Non-pigmented ciliary epithelial cell (primary cell): ENCODE measurements at places on chromosomes 12 and 14.
A peak's percentile ranks its signal among the peaks of the same experiment; 100 is the strongest.

DNA sequence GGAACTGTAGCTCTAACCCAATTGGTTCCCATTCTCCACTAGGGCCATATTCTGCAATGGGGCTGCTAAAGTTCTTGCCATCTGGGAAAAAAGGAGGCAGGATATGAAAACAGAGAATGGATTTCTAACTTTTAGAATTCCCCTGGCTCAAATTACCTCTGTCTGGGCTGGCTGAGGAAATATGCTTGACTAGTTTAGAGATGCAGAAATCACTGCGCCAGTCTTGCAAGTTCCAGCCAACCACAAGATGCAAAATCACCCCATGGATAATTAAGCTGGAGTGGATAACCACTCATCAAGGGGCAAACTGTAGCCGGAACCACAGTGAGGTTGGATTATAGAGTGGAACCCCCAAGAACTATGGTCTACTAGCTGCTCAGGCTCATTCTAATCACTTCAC is 126.3 kb downstream of the RALGAPA1 start:
- DNase-seq, result peak; percentile 27

GRCh38 chr12:74801625-74802024 is 264.0 kb downstream of the ATXN7L3B start:
- DNase-seq, result no peak

- peak; percentile 28 for DNase-seq
Measured at GRCh38 chr12:50934981-50935807, 17.1 kb upstream of the HIGD1C start.

DNA sequence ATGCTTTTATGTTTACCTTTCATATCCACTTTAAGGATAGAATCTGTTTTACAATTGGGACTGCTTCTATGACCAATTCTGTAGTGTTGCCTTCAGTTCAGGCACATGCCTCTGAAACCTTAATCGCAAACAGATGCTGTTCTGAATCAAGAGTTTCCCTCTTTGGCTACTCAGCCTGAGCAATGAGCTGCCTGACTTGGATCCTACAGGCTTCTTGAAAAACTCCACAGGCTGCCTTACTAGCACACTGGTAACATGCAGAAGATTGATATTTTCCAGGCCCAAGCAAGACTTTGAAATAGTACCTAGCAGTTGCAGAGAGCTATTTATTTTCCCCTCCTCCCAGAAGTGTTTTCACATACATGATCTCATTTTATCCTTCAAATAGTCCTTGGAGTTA is 34.8 kb upstream of the PMCH start:
- no peak for DNase-seq

DNA sequence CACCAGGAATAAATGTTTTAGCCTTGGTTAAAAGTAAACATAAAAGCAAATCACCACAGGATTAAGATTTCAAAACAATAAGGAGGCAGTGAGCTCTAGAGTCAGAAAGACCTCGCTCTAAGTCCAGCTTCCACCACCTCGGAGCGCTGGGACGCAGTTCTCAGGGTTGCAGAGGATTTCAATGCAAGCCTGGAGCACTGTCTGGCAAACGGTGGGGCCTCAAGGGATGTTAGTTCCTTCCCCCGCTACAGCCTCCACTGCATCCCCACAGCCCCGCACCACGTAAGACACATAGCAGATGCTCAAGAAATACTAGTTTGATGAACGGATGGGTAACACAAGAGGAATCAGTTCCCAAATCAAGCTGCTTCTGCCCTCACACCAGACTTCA is 39.3 kb upstream of the TMCC3 start:
- no peak for DNase-seq

DNA sequence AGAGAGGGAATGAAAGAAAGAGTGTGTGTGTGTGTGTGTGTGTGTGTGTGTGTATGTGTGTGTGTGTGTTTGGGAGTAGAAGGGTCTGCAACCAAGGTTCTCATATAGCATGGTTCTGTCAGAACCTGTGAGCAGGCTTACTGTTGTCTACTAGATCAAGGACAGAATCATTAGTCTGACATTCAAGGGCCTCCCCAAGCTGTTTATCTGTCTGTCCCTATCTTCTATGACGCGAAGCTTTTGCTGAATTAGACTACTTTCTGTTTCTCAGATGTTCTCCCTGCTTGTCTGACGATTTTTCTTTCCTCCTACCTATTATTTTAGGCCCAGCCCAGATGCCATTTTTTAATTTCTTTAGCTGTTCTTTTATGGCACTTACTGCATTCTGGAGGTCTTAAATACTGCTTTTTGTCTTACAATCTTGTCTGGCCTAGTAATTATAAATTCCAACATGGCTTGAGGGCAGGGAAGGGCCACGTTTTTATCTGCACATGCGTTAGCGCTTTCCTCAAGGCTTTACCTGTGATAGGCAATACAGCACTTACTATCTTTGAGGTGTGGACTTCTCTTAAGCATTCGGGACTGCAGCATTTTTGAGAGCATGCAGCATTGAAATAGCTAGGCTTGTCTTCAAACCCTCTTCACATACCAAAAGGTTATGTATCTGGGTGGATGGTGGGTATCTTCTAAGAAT is 150.2 kb downstream of the TTLL5 start:
- no peak for DNase-seq

GRCh38 chr12:29150462-29150861 is 1.4 kb downstream of the FAR2 start:
- DNase-seq, result no peak

DNA sequence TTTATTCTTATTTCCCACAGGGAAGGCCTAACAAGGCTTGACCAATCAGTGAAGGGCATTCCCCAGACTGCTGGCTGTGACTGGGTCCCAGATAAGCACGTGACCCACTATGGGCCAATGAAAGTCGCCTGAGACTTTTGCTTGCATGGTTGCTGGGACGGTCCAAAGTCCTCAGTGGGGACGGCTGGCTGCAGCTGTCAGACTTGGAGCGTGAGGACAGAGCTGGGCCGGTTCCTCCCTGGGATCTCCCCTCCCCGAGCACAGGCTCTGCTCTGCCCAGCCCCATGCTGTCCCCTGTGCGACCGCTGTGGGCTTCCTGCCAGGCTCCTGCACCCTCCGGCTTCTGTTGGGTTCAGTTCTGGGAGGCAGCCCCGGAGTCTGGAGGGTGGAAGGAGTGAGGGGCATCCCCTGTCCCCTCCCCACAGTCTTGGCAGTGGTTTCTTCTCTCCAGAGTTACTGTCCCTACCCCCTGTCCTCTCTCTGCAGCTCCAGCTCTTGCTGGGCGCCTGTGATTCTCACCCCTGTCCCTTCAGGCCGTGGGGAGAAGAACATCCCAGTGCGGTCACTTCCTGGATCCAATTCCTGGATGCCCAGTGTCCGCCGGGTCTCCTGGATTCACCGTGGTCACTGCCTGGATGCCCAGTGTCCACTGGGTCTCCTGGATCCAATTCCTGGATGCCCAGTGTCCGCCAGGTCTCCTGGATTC is 50.1 kb downstream of the GALNT9 start:
- no peak for DNase-seq

DNA sequence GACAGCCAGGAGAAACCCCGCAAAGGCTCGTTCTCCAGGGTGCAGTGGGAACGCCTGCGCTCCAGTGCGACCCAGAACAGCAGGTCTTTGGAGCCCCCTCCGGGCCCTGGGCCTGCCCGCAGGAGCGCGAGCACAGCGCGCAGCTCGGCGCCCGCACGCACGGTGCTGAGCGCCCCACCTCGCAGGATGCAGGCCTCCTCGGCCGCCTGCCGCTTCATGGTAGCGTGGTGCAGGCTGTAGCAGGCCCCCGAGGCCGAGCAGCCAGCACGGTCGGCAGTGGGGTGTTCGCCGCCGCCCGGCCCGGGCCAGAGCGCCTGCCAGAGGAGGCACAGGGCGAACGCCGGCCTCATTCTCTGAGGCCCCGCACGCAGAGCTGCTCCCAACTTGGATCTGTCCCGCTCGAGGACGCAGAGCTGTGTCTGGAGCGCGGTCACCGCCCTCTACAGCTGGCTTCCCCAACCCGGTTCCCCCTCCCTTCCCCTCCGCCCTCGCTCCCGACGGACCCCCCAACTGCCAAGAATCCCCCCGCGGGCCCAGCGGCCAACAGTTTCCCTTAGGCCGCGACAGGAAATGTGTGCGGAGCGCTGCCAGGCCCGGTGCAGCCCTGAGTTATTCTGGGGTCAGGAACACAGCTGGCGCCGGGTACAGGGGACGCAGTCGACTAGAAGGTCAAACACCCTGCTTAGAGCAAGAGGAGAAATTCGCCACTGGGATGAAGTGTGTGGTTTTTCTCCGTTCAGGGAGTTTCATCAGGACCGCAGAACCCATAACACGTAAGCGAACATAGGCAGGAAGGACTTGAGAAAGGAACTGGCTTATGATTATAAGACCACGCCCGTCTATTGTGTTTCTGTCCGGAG is at the start of gene CLEC14A:
Gene CLEC14A, minus strand, starts transcription at position 421 of the 860 bp plus-strand sequence. Its CDS starts 71 bp downstream, at position 350.
- DNase-seq, result no peak

DNA sequence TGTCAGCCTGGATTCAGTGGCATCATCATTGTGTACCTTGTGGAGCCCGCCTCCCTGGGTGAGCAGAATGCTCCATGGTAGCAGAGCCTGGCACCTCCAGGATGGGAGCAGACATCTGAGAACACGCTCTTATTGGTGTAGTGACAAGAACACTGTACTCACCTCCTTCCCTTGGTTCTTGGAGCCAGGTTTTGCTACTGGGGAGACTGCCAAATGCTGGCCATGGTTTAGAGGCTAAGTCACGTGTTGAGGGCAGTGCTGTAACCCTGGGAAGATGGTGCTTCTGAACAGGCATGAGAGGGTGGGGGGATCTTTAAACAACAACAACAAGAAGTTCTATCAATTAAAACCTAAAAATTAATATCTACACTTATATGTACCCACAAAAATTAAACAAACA is 47.6 kb upstream of the ASPG start:
- no peak for DNase-seq

GRCh38 chr14:100837805-100838350 is 12.0 kb downstream of the MEG3 start:
- no peak for DNase-seq

GRCh38 chr12:109069307-109070271 is 17.2 kb downstream of the USP30 start:
- DNase-seq, result no peak

GRCh38 chr12:31234053-31234840 is 91.7 kb downstream of the SINHCAF start:
- no peak for DNase-seq

DNA sequence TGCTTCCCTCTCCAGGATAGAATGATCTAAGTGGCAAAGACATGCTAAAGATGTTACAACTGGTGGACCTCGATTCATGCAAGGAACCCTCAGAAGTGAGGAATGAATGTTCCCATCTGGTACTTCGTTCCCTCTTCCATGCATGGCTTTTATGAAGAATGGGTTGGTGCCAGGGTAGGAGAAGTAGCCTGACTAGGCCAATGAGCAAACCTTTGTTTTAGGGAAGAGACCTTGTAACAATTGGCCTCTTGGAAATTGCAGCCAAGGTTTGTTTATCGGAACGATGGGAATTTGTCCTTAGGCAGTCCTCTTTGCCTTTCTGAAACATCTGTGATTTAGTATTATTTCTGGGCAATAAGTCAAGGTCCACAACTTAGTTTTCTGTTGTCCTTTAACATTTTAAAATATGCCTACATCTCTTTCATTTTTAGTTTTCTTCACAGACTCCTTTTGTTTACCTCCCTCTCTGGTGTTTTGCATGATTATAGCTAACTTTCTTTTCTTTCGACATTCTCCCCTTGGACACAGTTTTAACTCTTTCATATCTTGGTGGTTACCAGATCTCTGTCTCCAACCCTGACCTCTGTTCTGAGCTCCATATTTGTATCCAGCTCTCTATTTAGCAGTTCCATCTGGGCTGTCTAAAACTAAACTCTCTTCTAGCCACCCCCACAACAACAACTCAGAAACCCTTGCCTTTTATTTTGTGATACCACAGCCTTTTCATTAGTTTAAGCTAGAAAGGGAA is 70.0 kb downstream of the DIP2B start:
- no peak for DNase-seq

DNA sequence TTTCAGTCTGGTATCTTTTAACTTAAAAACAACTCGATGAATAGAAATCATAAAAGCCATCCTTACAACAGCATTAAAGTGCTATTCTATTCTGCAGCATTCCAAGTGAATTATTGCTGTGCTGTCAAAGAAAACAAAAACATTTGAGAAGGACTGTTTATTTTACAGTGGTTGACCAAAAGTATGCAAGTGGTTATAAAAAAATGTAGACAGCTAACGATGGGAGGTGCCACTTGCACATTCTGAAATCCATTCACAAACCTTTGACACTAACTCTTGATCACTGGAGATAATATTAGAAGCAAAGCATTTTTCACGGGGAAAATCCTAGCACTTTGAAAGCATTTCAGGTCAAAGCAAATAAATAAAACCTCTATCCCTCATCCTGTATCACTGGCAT is 55.6 kb downstream of the HMGA2 start:
- DNase-seq, result peak; percentile 85

GRCh38 chr14:42319996-42320395 is 713.3 kb downstream of the LRFN5 start:
- DNase-seq, result no peak

DNA sequence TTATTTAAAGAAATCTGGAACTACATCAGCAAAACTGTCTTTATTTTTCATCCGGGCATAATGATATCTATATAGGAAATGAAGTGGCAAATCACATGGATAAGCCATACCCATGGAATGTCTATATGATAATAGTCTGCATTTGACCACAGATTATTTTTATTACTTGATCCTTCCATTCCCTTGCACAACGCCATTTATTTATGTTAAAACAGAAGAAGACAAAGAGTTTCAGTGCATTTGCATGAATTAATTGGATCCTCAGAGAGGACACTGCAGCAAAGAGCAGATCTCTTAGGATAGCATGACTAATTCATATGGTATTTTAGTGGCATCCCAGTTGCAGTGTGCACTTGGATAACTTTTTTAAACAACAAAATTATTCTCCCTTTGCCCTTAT is 345.0 kb downstream of the CCDC91 start:
- DNase-seq, result peak; percentile 32

DNA sequence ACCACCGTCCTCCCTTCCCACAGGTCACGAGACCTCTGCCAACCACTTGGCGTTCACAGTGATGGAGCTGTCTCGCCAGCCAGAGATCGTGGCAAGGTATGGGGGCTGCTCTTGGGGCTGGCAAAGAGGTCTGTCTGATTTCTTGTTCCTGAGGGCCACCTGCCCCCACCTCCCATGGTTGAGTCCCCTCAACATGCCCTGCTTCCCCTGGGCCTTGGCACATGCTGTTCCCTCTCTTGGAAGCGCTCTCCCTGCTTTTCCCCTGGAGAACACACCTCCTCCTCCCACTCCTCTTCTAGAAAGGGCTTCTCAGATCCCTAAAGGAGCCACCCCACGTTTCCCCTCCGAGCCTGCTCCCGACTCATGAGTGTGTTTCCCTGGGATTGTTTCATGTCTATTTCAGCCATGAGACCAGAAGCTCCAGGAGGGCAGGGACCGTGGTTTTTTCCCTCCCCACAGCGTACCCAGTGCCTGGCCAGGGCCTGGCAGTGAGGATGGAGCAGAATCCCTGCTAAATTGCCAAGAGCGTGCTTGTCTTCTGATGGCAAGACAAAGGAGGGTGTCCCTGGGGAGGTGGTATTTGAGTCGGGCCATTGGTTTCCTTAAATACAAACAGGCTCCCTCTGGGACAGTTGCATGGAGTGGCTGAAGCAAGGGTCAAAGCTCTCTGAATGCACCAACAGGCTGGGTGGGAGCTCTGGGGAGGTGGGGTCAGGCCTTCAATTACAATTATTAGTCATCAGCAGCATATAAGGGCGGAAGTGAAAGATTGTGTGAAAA is 34.1 kb downstream of the CYP46A1 start:
- no peak for DNase-seq

GRCh38 chr12:15712823-15713660 is 76.1 kb downstream of the EPS8 start:
- no peak for DNase-seq

GRCh38 chr14:100443603-100444002 is 120.5 kb downstream of the SLC25A47 start:
- no peak for DNase-seq

- peak; percentile 26 for DNase-seq
Measured at GRCh38 chr12:51788876-51789275, 59.6 kb downstream of the FIGNL2 start.

- DNase-seq, result no peak
Measured at GRCh38 chr12:94240171-94240570, 91.8 kb downstream of the PLXNC1 start.
